Gastrocnemius medialis (tissue), 4 donors: ENCODE measurements at places on chromosomes 12 and 14. TPM values are rescaled to one million over a fixed set of nuclear protein-coding genes. Genes with fewer than 3 reads are reported as not detected.

GRCh38 chr14:100048786-100049185 lies 16.4 kb upstream of the EVL start:
- no peak for DNase-seq

DNA sequence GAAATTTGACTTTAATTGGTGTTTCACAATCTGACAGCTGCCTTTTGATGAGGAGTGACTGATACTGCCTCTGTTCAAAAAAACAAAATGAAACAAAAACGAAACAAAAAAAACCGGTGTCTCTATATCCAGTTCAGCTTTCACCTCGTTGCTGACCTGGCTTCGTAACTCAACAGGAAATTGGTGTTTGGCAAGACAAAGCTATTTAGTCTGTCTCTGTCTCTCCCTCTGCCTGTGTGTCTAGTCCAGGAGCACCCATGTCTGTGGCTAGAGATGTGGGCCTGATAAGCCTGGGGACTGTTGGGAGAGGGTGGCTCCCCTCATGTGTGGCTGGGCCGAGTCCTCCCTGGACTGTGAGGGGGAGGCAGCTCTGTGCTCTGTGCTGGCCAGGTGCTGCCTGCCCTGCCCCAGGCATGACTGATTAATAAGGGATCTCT lies 11.3 kb downstream of the CACNA1C start:
- DNase-seq, result no peak

DNA sequence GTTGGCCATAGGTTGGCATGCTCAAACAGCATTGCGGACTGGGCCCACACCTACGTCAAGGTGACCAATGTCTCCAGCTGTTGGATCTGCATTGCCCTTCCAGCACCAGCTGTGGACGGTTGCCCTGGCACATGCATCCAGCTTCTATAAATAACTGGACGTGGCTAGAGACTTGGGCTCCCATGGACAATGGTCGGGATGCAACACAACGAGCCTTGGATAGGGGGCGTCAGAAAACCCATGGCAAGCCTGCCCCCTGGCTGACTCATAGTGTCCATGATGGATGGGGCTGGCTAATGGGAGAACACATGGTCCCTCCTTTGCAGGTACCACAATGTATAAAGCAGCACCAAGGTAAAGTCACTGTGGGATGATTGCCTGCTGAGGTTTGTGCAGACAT lies 331.6 kb upstream of the FAR2 start:
- DNase-seq, result no peak

Gene TMEM30B
- total RNA-seq, result not detected
